ENCODE measurements at places on chromosomes 5 and 9.

DNA sequence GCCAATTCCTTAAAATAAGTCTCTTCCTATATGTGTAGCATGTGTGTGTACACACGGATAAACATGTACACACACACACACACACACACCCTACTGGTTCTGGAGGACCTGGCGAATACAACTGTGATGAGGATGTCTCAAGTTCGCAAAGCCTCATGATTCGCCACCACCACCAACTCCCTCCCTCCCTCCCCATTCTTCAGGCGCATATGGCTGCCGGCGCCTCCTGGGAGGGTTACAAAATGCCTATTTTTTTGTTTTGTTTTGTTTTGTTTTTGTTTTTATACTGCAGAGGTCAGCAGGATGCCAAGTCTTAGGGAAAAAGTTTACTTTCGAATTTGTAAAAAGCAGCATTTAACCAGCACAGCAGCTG lies 88.0 kb downstream of the DAP start:
- DNase-seq, result no peak

- DNase-seq, result peak; percentile 65
Observed at GRCh38 chr9:97237951-97238889, 69.2 kb upstream of the CCDC180 start.

DNA sequence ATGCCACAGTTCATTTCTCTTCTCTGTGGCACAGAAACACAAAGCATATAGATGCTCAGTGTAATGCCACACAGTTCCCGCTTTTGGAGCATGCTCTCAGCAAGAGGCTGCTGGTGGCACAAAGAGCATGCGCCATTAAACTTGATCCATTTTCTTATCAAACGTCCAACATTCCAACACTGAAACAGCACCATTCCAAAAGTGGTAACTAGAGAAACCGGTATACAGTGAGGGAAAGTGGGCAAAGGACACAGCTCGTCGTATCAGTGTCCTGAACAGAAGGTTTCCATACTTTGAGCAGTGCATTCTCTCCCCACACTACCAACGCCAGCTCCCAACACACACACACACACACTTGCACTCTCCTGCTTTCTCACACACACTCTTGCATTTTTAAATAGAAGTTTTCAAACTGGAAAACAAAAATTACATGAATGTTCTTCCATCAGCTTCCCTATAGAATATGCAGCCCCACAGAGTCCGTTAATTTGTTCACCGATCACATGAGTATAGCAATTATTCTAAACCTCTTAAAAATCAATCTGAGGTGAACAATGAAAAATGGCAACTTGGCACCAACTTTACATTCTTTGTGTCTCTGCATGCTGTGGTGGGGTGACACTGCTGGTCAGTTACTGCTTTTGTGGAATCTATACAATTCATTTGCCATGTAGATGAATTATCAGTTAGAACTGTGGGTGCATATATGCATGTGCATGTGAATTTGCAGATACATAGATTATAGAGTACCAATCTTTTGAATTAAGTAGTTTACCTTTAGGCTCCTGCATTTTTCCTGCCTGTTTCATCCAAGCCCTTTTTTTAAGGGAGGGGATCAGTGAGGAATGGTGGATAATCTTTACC lies 5.7 kb downstream of the NFIB start:
- DNase-seq, result no peak

DNA sequence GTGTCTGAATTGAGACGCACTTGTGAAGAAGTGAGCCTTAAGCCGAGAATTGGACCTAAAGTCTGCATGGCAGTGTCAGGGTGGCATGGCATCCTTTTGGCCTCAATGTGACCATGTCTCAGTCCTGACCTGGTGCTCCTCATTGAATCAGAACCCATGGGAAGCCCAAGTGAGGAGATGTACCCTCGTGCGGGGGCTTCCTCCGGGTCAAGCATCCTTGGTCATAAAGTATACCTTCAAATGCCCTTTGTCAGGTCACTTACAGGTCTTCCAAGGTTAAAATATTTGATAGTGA lies 202.2 kb downstream of the GADD45G start:
- DNase-seq, result no peak
